ENCODE measurements at places on chromosomes 13 and 19.

- DNase-seq, result no peak
Measured at GRCh38 chr13:90365130-90365529, 982.4 kb upstream of the MIR17HG start.

DNA sequence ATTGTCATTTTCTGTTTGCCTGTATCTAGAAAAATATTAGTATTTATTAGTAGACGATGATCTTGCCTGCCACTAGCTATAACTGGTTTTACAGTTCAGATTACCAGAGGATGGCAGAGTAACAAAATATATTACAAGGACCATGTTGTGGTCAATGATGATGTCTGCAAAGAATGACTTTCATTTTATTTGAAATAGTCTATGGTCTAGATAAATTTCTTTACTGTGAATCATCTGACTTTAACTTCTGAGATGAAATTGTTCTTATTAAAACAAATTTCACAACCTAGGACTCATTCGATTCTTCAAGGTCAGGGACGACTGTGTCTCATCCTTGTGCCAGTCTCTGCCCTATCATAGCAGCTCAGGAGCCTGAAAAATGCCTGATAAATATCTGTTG is 637.8 kb upstream of the KLF12 start:
- DNase-seq, result no peak

GRCh38 chr13:100674572-100674871 is at the start of gene TMTC4:
Gene TMTC4, minus strand, starts transcription at chr13:100674795. Its CDS starts 4,433 bp downstream, at chr13:100670362.
- no peak for DNase-seq

DNA sequence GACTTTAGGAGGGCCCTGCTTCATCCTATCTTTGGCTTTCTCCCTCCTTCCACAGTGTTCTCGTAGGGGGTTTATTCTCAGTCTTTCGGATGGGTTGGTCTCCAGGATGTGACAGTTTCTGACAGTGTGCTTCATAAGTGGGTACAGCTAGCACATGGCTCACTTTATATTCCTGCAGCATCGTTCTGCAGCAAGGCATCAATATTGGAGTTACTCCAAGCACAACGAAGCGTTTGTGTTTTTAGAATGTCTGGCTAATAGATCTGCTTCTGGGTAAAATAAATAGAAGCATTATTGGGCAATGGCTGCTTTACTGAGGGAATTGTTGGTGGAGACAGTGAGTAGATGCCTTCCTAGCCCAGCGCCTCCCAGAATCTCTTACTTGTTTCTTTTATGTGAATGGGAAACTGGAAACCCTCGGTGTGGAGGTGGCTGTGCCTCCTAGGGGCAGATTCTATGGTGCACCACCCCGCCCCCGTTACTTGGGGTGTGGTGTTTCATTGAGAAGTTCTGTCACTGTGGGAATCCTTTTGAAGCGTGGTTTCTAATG is 2.0 kb downstream of the FARP1 start:
- DNase-seq, result peak; percentile 34

- DNase-seq, result no peak
Measured at GRCh38 chr19:41919948-41920712, 8.1 kb downstream of the ERFL start.

DNA sequence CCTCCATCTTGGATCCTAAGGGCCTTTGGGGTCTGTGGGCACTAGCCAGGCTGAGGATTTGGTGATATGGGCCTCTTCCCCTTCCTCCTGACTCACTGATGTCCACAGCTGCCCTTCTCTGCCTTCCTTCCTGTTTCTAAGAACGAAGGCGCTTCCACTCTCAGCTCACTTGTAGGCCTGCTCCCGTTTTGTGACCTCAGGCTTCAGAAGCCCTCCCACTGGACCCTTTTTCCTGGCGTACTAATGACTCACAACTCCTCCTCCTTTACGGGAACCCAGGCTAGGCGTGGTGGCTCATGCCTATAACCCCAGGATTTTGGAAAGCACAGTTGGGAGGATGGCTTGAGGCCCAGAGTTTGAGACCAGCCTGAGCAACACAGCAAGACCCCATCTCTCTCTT is 55.6 kb downstream of the TMED1 start:
- no peak for DNase-seq

DNA sequence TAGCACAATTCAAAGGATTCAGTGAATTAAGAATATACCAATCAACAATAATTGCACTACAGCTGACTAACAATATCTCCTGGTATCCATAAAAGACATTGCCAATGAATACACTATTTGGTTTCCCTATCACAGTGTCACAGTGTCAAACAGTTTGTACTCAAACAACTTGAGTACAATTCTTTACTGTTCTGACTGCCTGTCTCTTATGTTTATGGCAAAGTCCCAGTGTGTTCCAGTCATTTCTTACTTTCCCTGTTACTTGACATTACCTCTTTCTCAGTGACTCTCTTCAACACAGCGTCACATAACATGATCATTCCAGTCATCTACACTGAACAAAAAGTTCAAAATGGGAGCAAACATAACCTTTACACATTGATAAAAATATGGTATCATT is 21.2 kb upstream of the RNASEH2B start:
- DNase-seq, result no peak

DNA sequence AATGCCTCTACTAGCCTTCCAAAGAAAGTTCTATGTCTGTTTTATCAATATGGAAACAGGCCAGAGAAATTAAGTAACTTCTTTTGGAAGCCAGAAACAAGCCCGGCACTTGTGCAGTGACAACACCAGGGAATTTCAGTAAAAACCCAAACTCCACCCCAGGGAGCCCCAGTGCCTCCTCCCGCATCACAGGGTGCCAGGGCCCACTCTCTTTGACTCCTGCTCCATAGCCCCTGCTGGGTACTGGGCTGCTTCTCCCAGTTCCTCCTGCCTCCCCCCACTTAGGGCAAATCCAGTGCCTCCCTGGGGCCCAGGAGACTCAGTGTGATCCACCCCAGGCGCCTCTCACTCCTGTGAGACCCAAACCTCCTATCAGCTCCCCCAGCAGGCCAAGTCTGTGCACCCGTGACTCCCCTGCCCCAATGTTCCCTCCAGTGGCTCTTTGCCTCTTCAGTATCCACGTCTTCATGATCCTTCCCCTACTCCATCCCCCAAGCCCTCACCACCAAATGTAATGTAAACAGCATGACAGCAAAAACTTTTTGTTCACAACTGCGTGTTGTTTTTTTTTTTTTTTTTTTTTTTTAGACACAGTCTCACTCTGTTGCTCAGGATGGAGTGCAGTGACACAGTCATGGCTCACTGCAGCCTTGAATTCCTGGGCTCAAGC is 2.3 kb upstream of the FFAR3 start:
- no peak for DNase-seq

DNA sequence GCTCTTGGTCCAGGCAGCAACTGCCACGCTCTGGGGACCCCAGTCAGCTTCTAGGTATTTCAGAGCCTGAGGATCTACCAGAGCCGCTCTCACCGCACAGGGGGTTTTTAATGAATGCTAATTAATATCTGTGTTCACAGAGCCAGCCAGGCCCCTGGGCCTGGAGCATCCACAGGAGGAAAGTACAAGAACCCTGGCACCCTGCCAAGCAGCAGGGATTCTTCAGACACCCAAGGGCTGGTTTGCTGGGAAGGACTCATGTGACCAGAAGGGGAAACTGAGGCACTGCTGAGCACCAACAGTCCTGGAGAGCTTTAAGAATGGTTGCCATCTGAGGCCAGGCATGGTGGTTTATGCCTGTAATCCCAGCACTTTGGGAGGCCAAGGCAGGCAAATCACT is 38.0 kb upstream of the ADGRE5 start:
- DNase-seq, result no peak

DNA sequence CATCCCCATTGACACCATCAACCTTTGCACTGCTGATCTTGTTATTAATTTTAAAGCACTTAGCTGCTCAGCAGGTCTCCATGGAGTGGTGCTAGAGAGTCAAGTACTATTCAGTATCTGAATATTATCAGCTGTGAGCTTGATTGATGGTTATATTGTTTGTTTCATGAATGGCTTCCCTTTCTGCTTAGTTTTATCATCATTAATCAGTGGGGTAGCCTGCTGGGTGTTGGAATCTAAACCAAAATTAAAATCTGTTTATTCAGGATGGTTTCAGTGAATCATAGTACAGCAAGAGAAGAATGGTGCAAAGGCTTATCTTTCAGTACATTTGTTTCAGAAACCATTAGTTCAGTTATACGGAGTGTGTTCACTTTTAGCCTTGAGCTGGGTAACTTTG is 42.5 kb upstream of the SCEL start:
- no peak for DNase-seq

- no peak for DNase-seq
Measured at GRCh38 chr19:33221638-33222037, 4.0 kb downstream of the SLC7A10 start.

DNA sequence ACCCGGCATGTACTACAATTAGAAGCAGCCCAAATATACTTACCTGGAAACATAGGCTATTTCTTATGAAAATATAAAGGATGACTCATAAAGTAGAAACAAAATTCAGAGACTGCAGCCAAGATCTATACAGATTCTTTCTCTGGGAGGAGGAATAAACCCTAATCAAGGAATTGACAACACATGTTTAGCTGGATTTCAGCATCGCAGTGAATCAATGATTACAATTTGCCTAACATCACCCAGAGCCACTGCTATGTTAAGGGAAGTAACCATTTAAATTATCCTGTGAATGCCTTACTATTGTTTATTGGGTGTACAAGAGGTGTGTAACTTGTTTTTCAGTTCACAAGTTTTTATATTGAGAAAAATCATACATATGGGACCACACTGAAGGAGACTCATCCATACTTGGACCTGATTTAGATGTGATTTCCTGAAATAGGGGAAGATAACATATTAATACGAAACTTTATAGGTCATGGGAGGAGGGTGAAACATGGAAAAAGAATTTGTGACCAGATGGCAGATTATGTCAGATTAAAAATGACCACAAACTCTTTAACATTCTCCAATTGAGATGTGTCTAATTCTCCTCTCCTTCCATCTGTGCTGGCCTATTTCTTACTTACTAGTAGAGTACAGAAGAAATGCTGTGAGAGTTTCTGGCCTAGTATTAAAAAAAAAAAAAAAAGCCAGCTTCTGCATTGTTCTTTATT is 1168.4 kb downstream of the SLITRK1 start:
- DNase-seq, result no peak

DNA sequence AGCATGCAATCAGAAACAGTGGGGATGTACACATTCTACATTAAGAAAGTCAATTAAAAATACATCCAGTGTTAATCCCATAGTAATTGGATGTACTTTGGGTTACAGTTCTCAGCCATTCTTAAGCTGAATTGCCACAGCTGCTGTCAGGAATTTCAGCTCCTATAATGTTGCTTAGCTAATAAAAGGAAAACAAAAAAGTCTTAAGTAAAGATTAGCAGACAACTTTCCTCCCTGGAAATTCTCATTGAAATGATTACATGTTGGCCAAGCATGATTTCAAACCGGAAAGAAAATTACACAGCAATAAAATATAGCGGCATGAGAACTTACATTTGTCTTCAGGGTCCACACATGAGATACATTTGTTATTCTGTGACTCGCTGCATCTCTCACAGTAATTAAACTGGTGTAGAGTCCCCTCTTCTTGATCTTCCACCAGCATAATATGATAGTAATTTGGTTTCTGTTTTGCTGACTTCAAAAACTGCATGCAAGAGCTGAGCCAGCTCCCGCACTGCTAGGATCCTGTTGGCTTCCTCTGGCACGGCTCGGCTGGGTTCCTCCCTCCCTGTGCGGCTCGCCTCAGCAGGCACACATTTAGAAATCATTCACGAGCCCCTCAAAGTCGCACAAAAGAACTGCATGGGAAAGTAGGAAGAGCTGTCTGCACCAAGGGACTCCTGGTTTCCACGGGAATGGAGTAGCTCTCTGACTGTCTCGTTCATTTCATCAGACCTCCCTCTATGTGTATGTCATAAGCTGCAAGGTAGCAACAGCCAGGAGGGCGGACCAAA is at the start of gene HTR2A:
TSS of gene HTR2A (minus strand) at position 713 of the 797 bp plus-strand sequence. CDS start 1,147 bp downstream, outside the sequence.
- DNase-seq, result peak; percentile 52

DNA sequence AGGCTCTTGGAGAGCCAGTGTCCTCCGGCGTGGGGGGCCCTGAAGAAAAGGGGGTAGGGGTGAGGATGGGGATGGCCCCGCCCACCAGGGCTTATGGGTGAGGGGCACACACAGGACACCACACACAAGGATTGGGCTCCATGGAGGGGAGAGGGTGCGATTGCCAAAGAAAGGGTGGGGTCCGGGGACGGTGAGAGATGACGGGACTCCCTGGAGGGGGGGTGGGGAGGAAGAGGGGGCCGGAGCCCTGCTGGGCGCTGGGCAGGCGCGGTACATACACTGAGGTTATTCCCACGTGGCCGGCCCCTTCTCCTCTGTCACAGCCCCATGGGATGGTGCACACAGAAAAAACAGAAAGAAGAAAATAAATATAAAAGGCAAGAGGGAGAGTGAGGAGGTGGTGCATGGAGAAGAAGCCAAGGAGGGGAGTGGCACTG is 60.1 kb downstream of the IER2 start:
- no peak for DNase-seq

DNA sequence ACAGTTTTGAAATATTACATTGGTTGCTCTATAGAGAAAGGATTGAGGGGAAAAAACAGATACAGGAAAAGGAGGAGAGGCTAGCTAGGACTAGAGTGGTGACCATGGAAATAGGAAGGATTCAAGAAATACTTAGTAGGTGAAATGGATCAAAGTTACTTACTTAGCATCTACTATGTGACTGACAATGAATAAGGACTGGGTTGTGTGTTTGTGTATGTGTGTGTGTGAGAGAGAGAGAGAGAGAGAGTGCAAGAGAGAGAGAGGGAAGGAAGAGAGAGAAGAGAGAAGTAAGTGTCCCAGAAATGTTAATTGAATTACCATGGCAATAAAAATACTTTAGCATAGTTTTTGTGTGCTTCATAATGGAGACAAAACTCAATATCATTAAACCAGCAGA is 7.9 kb downstream of the GPC6 start:
- DNase-seq, result no peak

GRCh38 chr13:71730267-71730666 is 136.7 kb downstream of the DACH1 start:
- no peak for DNase-seq

GRCh38 chr13:97629601-97630272 is 195.8 kb downstream of the RAP2A start:
- DNase-seq, result no peak

DNA sequence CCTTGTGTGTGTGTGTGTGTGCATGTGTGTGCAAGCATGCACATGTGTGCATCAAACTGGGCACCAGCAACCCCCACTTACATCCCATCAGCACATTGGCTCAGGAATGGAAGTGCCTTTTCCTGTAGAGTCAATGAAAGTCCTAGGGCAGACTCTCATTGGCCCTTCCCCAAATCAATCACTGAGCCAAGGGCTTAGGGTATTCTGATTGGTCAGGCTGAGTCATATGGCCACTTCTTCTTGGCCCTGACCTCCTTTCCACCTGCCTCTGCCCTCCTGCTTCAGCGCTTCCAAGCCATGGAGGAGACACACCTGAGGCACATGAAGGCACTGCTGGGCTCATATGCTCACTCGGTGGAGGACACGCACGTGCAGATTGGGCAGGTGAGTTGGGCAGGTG is 20.9 kb downstream of the FCHO1 start:
- no peak for DNase-seq

GRCh38 chr13:29771247-29771646 is 79.2 kb downstream of the UBL3 start:
- no peak for DNase-seq

Measured in mucosa of descending colon (tissue), 3 donors.